ENCODE measurements at places on chromosomes 7 and 10. TPM values are rescaled to one million over a fixed set of nuclear protein-coding genes. Genes with fewer than 3 reads are reported as not detected.
A peak's percentile ranks its signal among the peaks of the same experiment; 100 is the strongest.

- DNase-seq: no peak
These were observed 13.7 kb upstream of the HERC4 start for GRCh38 chr10:68088740-68089139.

DNA sequence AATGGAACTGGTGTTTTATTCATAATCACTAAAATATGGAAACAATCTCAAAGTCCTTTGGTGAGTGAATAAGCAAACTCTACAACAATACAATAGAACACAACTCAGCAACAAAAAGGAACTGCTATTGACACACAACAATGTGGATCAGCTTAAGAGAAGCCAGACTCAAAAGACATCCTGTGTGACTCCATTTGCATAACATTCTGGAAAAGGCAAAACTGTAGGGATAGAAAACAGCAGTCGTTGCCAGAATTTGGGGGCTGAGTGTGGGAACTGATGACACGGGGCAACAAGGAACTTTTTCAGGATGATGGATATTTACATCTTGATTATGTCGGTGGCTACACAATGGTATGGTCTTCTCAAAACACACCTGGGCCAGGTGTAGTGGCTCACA is 32.4 kb upstream of the SVIL start:
- DNase-seq: no peak

KCNMA1 gene
- total RNA-seq: not detected

SLC12A9 gene
- total RNA-seq: 26.3 TPM

GRCh38 chr10:89345367-89346000 is 17.7 kb downstream of the IFIT3 start:
- no peak for DNase-seq

DNA sequence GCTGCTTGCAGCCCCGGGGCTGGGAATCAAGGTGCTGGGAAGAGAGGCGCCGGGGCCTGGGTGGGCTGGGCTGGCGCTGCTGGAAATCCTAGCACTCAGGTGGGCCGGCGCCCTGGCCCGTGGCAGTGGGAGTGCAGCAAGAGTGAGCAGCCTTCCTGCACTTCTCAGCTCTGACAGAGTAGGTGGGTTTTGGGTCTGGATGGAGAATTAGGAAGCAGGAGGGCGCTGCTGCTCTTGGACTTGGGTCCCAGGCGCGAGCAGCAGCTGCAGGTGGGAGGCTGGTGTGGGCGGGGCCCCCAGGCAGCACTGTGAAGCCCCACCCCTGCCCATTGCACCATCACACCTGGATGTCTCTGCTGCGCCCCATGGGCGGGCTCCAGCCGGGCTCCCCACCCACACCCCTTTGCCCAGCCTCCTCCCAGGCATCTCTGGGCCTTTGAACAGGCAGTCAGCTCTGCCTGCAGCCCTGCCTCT is 6.0 kb downstream of the BRI3 start:
- DNase-seq: no peak

GRCh38 chr10:98254234-98254974 is 13.6 kb downstream of the LOXL4 start:
- DNase-seq: no peak

DNA sequence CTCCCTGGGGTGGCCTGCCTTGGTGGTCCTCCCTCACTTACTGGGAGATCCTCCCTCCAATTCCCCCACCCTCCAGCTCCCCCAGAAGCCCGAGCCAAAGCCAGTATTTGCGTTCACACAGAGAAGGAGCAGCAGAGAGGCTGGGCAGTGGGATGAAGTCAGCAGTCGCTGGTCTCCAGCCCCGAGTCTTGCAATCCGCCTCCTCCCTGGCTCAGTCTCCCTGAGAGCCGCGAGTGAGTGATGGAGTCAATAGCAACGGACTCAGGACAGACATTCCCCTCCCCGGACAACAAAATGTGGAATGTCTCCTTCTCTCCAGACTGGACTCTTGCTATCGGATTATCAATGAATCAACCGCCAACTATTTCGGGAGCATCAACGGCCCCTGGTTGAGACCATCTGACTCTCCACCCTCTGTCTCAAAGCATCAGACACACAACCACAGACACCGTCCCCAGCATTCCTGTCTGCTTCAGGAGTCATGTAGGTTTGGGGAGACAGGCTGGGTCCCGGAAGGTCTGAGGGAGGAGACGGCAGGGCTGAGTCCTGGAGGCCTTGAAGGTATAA is 178.4 kb downstream of the SH3PXD2A start:
- DNase-seq: no peak

- DNase-seq: no peak
These were observed 630.1 kb downstream of the PARD3 start for GRCh38 chr10:34184939-34185386.

- DNase-seq: no peak
These were observed 343.6 kb downstream of the ACTR3B start for GRCh38 chr7:153103202-153103601.

SLC39A12 gene
- total RNA-seq: not detected

- no peak for DNase-seq
These were observed 1.3 kb upstream of the NAPEPLD start for GRCh38 chr7:103150192-103150591.

- DNase-seq: no peak
These were observed 21.7 kb downstream of the HIBADH start for GRCh38 chr7:27640884-27641574.

DNA sequence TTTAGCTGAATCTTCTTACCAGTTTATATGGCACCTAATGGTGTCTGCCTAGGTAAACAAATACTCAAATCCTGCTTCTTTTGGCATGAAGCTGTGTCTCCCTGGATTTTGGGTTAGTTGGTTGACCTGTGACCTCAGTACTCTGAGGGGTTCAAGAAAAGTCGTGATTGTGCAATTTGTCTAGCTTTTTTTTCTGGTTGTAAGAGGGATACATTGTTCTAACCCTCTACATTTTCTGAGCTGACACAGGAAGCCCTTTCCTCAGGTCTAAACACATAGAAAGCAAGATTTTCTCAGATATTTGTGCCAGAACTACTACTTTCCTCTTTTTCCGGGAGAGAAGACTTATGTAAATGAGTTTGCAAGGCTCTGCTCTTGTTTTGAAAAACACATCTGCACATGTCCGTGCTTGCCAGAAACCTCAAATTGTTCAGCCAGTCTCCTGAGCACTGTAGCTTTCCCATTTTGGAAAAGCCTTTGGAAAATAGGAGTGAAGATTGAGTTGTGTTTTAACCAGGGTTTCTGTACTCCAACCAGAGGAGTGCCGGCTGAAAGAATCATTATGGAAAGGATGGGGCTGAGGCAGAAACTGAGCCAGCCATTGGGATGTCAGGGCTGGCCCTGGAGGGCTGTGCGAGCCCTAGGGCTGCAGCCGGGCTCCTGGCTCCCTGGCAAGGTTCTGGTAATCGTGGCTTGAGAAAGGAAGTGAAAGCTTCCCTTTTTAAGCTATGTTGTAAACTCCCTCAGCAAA is 31.3 kb upstream of the CXCL12 start:
- DNase-seq: no peak

- DNase-seq: no peak
These were observed 715.3 kb downstream of the NXPH1 start for GRCh38 chr7:9148687-9149086.

DNA sequence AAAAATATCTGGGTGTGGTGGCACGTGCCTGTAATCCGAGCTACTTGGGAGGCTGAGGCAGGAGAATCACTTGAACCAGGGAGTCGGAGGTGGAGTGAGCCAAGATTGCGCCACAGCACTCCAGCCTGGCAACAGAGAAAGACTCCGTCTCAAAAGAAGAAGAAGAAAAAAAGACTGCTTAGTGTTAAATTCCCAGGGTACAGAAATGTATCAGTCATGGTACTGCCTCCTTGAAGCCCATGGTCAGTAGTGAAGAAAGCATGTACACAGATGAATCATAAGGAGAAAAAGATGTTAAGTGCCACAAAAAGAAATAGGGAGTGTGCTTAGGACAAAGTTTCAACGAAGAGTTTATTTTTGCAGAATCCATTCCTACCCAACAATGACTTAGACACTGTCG is 62.5 kb upstream of the KMT2E start:
- no peak for DNase-seq

- DNase-seq: no peak
These were observed 430.9 kb downstream of the ACTR3B start for GRCh38 chr7:153190452-153190851.

PRF1 gene
- 7.4 TPM for total RNA-seq

DNA sequence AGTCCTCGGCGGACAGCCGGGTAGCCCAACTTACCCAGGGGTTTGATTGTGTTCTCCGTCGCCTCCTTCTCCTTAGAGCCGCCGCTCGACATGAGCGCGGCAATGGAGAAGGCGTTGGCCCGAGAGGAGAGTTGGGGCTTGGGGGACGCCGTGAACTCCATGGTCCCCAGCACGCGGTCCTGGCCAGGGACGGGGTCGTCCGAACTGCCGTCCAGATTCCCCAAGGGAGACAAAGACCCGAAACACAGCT is 515 bp downstream of the TBX20 start:
- DNase-seq: no peak

DNA sequence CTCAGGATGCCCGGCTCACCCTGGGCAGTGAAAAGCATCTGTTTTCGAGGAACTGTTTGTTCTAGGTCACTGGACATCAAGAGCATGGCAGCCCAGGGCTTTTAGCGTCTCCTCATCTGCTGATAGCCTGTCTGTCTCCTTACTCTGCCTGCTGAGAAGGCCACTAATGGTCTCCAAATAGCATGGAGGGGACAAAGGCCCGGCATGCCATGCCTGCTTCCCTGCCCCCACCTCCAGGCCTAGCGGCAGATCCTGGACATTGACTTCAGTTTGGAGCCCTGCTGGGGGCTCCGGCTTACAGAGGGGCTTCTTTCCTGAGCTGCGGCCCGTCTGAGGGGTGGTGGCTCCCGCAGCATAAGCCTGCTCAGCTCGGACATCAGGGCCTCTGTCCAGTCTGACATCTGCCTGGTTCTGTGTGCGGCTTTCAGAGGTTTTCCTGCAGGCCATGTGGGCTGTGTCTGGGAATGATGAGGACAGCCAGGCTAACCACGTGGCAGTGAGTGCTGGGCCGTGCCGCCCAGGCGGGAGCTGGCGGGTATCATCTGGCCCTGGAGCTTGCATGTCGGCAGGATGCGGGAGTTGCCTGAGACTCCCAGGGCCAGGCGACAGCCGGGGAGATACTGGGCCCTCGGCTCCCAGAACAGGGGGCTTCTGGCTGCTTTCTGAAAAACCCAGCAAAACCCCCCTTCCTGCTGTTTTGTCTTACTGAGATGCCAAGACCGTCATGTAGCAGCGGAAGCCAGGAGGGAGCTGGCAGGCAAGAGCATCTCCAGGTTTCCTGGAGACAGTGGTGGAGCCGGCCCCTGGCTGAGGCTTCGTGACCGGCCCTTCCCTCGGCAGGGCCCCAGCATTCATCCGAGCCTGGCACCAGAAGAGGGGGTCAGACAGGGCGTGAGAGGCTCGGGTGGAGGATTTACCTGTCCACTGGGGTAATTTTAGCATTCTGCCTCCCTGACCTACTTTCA is 9.2 kb downstream of the PFKFB3 start:
- no peak for DNase-seq

- DNase-seq: no peak
These were observed 2.3 kb downstream of the STX1A start for GRCh38 chr7:73717025-73717807.

RADIL gene
- not detected for total RNA-seq

ATXN7L1 gene
- 29.2 TPM for total RNA-seq

GRCh38 chr10:87675396-87676376 is 16.0 kb downstream of the PAPSS2 start:
- DNase-seq: no peak

DNA sequence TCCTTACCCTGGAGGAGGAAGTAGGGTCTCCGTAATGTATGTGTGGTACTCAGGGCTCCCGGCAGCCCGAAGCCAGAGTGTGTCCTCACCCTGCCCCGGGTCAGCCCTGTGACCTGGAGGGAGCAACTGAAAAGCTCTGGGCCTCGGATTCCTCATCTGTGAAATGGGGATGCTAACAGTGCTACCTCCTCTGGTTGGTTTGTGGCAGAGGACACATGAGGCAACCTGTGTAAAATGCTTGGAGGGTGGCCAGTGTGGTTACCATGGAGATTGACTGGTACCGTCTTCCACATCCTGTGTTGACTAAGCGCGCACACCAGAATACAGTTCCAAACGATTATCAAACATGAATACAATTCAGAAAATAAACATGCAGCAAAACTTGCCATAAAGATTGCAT is 163.8 kb upstream of the KLF6 start:
- peak; percentile 81 for DNase-seq

GRCh38 chr10:100192350-100192749 is 6.5 kb upstream of the ERLIN1 start:
- no peak for DNase-seq

DNA sequence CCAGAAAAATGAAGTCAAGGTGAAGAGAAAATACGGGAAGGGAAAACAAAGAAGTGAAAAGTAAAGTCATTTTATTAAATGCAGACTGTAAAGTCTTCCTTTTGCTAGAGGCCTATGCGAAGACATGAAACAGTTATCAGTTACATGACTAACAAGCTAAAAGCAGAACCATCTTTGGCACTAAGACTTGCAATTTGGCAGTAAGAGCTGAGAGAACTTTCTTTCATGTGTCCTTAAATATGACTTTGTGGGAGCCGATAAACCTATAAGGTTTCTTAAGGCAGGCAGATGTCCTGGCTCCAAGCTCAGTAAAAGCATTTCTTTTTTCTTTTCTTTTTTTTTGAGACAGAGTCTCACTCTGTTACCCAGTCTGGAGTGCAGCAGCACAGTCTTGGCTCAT is 10.4 kb downstream of the ANLN start:
- no peak for DNase-seq

CTAGE6 gene
- 0.34 TPM for total RNA-seq

- DNase-seq: no peak
These were observed 193.5 kb upstream of the NEBL start for GRCh38 chr10:21090609-21091082.

FLNC gene
- 0.08 TPM for total RNA-seq

DNA sequence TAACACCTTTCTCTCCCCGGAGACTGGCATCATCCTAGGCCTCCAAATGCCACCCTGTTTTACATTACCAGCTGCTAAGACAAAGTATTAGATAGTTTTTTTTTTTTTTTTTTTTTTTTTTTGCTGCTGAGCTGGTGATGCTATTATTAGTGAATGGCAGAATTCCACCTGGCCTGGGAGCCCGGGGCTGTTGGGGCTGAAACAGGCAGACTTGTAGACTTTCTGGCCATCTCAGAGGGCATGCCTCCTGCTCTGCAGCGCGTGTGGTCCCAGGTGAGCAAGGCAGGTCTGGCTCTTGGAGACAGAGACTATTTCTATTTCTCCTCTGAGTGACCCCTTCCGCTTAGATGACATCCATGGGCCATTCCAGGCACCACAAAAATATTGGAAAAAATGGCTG is 104.2 kb downstream of the EMX2 start:
- DNase-seq: no peak

DNA sequence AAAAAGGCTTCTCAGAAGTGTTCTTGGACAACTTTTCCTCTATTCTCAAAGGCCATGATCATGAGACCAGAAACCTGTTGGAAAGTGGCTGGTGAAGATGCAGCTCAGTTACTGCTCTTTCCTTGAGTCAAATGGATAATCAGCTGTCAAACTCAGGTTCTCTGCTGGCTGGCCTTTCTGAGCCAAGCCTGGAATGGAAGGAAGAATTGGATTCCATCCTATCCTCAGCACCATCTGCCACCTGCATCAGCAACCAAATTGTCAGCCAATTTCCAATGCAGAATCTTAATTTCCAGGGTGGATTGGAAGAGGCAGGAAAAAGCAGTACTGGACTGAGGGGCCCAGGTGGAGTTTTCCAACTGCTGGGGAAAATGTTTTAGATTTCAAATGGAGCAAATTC is 631.7 kb downstream of the KCNMA1 start:
- no peak for DNase-seq

- no peak for DNase-seq
These were observed 24.4 kb upstream of the C10orf67 start for GRCh38 chr10:23368816-23369640.

BZW2 gene
- 17.2 TPM for total RNA-seq

Data from CD4-positive, alpha-beta T cell (primary cell).